ENCODE measurements at places on chromosomes 1 and 21.

DNA sequence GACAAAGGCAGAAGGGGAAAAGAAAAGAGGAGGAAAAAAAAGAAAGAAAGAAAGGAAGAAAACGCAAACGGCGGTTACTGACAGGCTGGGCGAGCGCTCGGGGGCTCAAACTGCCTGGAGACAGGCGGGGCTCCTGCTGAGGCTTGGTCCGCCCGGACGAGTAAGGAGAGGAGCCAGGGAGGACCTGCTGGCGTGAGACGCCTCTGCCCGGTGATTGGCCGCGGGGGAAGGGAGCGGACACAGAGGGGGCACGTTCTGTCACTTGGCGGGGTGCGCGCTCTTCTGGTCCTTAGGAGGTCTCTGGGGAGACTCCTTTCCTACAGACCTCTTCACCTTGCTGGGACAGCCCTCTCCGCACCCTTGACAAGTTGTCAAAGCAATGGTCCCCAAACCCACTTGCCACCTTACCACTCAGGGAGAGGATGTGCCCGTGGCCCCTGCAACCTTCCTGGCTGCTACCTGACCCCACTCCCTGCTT is 791 bp upstream of the PIK3R3 start:
- DNase-seq, result no peak

DNA sequence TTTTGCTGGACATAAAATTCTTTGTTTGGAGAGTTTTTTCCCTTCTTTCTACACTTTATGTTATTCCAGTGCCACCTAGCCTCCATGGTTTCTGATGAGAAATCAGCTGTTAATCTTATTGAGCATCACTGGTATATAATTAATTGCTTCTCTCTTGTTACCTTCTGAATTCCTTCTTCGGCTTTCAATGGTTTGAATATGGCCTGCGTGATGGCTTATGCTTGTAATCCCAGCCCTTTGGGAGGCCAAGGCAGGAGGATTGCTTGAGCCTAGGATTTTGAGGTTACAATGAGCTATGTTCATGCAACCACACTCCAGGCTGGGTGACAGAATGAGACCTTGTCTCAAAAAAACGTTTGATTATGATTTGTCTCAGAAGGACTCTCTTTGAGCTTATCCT is 13.0 kb upstream of the CNIH4 start:
- DNase-seq, result no peak

DNA sequence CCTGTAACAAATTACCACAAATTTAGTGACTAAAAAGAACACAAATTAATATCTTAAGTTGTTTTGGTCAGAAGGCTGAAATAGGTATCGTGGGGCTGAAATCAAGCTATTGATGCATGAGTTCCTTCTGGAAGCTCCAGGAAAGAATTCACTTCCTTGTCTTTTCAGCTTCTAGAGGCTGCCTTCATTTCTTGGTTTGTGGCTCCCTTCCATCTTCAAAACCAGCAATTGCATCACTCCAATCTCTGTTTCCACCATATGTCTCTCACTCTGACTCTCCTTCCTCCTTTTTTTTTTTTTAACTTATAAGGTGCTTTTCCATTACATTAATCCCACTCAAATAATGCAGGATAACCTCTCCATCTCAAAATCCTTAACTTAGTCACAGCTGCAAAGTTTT is 78.4 kb downstream of the OLFM3 start:
- DNase-seq, result no peak

- DNase-seq, result no peak
Measured at GRCh38 chr1:53214376-53214940, 6.0 kb downstream of the CZIB start.

DNA sequence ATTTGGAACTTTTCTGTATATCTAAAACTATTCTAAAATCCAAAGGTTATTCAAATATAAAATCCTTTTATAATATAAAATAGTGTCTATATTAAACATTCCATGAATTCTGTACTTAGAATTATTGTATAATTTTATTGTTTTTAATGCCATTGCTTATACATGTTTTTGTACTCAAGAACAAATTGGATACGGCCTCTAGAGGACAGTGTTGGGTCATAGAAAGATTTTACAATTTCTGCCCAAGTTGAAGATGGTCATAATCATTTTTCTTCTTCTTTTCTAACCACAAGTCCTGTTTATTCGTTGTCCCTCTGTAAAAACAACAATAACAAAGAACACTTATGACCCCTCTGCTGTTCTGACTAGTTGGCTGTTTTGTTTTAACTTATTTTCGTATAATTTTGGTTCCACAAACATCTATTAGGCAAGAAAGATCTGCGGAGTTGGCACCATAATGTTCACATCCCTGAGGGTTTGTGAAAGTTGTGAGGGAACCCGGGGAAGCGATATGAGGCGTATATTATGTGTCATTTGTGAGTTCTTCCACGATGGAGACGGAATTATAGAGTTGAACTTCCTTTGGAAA is 75.7 kb upstream of the KIF26B start:
- no peak for DNase-seq

DNA sequence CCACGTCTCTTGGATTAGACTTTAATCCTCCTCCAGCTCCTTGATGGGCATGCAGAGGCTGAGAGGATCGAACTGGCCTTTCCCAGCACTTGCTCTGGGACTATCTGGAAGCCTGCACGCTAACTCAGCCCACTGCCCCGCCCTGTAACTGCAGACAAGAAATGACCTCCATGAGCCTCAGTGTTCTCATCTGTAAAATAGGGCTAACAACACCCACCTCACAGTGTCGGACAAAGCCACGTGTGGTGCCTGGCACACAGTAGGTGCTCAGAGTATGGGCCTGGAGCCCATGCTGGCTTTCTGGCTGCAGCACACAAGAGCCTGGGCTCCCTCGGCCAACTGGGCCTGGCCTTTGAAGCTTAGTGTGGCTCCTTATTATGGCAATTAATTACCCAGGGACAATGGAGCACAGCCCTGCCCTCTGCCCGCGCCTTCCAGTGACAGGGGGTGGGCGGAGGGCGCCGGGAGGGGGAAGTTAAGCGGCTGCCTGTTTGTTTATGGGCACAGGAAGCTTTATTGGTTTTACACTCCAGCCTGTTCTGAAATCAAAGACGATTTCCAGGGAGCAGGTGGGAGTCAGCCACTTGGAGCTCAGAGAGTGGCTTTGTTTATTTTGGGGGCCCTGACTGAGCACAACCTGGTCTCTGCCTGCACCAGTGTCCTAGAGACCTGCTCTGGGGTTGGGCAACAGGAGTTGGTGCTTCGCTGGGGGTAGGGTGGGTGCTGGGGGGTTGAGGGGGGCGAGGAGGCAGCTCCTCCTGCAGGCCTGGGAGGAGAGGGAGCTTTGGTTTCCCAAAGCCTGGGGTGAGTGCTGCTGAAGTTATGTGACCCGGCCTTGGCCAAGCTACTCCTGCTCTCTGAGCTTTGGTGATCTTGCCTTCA is 31.0 kb downstream of the PAX7 start:
- no peak for DNase-seq

- DNase-seq, result no peak
Measured at GRCh38 chr21:16280686-16281091, 550.9 kb downstream of the USP25 start.

DNA sequence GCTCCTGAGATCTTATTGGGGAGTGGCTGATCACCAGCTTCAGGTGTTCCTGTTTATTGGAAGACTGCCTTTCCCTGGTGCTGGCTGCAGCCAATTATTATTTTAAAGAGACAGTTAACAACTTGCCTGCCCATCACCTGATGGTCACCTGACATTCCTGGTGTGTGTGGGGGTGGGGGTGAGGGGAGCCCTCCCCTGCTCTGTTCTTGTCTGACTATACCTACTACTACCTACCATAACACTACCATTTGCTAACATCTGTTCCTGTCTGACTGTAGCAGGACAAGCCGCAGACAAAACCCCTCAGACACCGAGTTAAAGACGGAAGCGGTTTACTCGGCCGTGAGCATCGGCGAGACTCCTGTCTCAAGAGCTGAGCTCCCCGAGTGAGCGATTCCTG is 54.9 kb upstream of the NBPF3 start:
- DNase-seq, result no peak

- DNase-seq, result no peak
Measured at GRCh38 chr1:59596432-59596831, 218.3 kb upstream of the HOOK1 start.

- DNase-seq, result no peak
Measured at GRCh38 chr1:172895761-172896160, 155.0 kb downstream of the TNFSF18 start.

DNA sequence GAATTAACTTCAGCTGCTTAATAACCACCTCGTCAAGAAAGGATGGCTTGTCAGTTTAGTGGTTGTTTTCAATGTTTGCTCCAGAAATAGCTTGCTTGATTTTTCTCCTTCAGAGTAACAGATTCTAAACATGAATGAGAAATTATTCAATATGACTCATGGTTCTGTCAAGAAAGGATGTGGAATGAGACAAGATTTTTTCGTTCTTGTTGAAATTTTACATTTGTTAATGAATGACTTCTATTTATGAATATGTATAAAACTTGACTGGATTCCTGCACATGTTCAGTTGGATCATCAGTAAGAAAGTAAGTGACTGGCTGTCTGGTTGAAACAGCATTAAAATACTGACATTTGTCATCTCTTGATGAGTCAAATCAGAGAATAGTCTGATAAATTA is 38.3 kb downstream of the IFI44 start:
- DNase-seq, result no peak

DNA sequence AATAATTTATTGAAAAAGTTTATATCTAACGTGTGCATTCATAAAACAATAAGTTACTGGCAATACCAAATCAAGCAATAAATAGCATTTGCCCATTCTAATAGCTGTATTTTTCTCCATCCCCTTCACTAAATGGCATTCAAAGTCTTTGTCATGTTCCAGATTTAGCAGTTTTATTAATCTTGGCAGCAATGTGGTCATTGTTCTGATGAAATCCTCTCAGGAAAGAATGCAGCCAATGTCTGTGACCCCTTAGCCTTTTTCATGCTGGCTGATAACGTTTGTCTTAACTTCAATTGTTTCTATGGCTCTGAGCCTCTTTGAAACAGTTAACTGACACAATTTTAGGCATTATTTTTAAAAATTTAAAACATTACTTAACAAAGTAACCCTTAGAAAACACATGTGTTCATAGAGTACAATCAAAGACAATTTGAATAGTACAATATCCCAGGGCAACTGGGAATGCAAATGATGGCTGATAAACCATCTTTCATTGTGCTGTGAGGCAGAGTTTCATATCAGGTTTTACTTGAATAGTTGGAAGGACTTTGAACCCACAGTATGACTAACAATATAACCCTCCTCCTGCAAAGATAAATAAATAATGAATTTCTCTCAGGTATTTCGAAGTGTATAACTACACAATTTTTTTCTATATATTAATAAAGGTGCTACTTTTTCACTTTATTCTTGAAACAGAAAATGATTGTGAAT is 217.5 kb downstream of the LRRIQ3 start:
- DNase-seq, result peak; percentile 38

DNA sequence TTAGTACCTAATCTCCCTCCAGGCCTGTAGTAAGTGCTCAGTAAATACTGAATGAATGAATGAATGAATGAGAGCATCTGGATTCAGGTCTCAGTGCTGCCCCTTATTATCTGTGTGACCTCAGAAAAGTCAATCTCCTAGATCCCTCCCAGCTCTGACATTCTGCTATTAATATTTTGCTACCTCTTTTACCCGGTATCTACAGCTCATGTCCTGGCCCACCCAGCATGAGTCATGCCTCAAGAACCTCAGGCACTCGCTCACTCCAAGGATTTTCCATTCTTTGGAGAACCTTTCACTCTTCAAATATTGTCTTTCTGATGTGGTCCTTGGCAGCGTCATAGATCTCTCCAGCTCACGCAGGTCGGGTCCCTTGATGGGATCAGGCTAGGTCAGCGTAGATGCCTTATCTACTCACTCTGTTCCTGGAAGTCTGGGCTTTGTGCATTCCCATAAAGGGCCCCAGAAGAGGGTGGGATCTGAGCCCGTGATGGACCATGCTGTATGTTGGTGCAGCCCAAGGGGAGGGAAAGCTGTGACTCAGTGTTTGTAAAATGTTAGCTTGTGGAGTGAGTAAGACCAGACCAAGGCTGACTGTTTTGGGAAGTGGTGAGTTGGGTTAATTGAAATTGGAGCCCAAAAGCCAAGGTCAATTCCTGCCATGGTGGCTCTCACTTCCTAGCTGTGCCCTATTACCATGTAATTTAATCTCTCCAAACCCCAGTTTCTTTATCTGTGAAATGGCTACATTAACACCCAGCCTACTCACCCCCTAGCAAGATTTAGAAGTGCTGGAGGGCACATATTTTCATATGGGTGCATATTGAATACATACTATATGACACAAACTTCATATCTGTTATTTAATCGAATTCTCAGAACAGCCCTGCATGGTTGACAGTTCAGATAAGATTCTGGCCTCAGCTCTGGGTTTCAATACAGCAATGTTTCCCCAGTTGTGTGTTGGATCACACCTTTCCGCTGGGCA is 214.1 kb upstream of the USP24 start:
- no peak for DNase-seq

DNA sequence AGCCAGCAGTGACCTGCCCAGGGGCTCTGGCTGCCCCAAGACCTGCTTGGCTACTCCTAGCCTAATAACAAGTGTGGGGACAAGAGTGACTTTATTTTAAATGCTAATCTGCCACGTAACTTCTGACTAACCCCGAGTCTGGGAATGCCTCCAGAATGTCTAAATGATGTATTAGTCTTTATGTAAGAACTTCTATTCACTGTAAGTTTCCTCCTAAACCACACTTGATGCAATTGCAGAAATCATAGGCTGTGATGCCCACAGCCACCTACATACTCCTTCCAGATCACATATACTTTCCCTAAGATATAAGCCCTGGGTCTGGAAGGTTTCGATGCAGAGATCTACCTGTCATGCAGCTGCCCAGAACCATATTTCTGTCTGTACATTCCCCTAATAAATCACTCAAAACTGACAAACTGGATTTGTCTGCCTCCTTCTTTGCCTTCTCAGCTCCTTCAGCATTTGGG is 5.9 kb upstream of the VPS45 start:
- no peak for DNase-seq

- DNase-seq, result peak; percentile 86
Measured at GRCh38 chr1:11908095-11908675, 18.0 kb downstream of the KIAA2013 start.

- no peak for DNase-seq
Measured at GRCh38 chr1:160855181-160855981, 7.3 kb downstream of the CD244 start.

- peak; percentile 38 for DNase-seq
Measured at GRCh38 chr21:41167348-41168342, at the start of gene BACE2. Gene BACE2 (plus strand): TSS chr21:41168160. CDS start chr21:41168264, 104 bp downstream.

GRCh38 chr1:33018112-33018511 is 18.6 kb downstream of the AK2 start:
- DNase-seq, result no peak

DNA sequence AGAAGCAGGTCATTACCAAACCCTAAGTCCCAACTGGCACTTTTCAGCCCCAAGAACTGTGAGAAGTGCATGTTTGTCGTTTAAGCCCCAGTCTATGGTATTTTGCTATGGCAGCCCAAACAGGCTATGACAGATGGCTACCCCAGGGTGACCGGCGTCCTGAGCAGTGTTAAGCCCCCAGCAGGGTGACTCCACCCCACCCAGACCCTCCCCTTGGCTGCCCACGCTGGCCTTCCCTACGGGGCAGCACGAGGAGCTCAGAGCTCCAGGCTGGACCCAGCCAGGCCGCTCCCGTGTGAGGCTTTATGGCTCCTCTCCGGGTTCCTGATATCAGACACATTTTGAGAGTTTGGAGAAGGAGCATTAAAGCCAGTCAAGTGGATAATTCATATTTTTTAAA is 684.0 kb downstream of the PTPRU start:
- no peak for DNase-seq
